ENCODE measurements at places on chromosomes 11 and 22.
A peak's percentile ranks its signal among the peaks of the same experiment; 100 is the strongest.

GRCh38 chr22:39880722-39881121 is 12.8 kb downstream of the ENTHD1 start:
- DNase-seq, result no peak

- peak; percentile 69 for DNase-seq
Measured at GRCh38 chr11:132111838-132112237, 741.4 kb downstream of the NTM start.

GRCh38 chr22:20799449-20799848 is 25.5 kb downstream of the SERPIND1 start:
- no peak for DNase-seq

DNA sequence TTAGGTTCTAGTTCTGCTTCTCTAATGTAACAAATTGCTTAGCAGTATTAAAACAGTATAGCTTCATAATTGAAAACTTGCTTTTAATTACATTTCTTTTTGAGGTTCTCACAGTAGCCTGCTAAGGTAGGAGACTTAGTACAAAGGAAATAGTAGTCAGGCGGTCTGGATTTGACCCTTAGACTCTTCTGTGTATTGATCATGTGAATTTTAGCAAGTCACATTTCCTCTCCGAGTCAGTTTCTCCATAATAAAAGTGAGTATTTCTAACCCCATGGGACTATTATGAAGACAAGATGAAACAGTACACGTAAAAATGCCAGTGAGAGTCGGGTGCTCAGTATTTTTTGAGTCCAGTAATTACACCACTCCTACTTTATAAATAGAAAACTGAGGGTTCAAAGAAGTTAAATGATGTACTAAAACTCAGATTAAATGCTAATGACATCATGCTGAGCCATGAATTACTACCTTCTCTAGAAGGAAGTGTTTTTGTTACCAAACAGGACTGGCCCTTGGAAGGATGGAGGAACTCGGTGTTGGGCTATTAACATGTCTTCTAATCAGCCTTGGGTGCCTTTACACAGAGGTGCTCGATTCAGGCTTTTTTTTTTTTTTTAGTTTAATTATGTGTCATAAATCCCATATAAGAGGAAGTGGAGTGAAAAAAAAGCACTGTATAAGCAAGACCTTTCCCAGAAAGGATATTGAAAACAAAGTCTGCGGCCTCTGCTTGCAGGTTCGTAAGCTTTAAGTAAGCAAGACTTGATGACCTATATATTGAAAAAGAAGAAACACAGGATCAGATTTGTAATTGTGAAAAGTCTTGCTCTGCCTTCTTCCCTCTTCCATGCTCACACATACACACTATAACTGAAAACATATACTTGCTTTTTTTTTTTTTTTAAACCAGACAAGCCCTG is 109.0 kb downstream of the EMSY start:
- DNase-seq, result no peak

GRCh38 chr11:57787920-57788702 is 26.5 kb downstream of the CTNND1 start:
- no peak for DNase-seq

DNA sequence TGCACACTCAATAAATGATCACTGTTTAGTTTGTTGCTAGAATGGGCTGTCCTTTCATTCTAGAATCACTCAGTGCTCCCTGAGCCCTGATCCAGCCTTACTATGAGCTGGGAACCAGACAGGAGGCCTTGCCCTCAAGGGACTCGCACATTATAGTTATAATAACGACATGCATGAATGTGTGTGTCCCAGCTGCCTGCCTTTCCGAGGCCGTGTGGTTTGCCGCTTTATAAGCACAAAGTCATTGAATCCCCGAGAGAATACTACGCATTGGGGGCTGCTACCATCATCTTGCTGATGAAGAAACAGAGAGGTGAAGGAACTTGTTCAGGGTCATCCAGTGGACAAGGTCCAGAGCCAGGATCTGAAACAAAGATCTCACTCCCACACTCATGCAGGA is 75.7 kb downstream of the NFAM1 start:
- no peak for DNase-seq

GRCh38 chr11:5604896-5605295 is 8.5 kb downstream of the TRIM6 start:
- no peak for DNase-seq

GRCh38 chr11:19398772-19399527 is 158.2 kb upstream of the E2F8 start:
- peak; percentile 76 for DNase-seq

DNA sequence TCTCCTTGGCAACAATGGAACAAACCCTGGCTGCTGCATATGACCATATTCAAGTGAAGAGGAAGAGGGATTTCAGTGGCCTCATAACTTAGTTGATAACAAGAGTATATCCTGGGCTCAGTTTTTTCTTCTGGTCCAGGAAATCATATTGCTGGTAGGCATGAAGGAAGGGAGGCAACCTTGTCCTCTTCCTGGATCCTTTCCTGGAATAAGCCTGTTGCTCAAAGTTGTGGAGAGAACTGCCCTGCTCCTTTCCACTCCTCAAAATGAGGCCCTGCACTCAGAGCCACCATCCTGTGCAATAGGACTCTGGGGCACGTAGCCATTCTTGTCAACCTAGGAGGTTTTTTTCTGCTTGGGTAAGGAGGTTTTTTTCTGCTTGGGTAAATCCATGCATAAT is 128.7 kb upstream of the PITPNB start:
- no peak for DNase-seq

DNA sequence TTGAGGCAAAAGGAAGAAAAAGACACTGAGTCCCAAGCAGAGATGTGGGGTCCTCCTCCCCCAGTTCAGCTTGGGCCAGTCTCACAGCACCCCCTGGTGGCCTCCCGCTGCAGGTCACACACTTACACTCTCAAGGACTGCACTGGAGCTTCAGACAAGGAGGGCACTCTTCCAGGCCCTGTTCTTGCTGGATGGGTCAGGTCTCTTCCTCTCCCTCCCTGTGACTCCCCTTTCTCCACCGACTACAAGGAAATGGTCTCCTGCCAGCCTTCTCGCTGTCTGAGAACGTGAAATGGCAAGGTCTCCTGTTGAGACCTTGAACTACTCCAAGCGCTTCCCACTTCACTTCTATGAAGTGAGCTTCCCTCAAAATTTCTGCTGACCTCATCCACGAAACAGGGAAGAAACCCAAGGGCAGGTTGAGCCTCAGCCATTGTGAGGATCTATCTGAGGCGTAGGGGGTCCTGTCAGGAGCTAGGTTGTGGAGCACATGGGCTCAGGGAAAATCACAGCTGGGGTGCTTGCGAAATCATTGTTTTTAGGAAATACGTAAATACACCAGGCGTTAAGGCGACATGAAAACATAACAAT is 11.2 kb upstream of the IGLL1 start:
- peak; percentile 10 for DNase-seq

- DNase-seq, result no peak
Measured at GRCh38 chr11:48024635-48025071, 44.3 kb downstream of the PTPRJ start.

DNA sequence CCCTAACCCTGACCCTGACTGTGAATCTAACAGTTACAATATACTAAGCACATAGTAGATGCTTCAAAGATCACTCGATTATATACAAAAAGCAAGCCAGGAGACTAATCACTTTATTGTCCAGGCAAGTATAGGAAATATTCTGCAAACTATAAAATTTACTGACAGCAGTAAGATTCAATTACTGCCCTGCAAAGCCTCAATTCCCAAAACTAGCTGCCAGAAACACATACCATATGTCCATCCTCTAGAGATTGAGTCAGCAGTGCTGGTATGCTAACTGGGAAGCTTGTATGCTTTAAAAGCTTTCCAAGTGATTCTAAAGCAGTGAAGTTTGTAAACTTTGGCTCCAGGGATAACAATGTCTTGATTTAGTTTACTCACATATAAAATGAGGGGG is 26.1 kb downstream of the CSTF3 start:
- DNase-seq, result peak; percentile 64

DNA sequence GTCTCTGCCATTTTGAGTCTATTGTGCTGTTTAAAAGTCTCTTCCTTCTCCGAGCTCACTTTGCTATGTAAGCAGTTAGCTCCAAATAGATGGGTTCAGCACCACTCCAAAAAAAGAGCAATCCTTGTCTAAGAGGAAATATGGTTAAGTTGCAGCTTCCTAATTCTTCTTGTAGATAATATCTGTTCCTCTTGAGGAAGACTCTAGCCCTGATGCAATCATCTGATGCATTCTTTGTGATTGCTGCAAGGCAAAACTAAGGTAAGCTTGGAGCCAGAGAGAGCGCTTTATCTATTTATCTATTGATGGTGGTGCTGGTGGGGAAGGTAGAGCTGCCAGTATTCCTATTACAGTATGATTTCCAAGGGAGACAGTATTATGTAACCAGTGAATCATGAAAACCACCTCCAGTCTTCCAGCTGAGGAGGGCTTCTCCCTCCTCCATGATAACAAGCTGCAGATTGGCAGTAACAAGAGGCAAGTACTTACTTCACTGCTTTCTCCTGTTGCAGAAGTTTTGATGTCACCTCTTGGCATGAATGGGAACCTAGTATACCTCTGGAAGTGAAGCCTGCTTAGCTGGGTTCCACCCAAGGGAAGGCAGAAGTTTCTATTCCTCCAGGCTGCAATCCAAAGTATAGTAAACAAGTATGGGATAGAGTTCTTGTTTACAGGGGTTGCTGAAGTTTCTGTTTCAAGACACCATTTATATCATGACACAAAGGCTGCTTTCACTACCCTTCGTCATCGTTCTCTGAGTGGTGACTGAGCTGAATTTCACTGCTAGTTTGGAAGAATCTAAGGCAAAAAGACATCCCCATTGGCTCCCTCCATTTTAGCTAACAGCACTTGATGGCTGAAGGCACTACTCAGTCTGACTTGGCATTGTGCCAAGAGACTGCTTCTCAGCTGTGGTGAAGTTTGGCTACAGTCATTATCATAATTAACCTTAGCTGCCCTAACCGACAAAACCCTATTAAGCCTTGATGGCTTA is 49.7 kb downstream of the FDX1 start:
- DNase-seq, result peak; percentile 27

- no peak for DNase-seq
Measured at GRCh38 chr11:1480555-1481482, 5.8 kb downstream of the MOB2 start.

DNA sequence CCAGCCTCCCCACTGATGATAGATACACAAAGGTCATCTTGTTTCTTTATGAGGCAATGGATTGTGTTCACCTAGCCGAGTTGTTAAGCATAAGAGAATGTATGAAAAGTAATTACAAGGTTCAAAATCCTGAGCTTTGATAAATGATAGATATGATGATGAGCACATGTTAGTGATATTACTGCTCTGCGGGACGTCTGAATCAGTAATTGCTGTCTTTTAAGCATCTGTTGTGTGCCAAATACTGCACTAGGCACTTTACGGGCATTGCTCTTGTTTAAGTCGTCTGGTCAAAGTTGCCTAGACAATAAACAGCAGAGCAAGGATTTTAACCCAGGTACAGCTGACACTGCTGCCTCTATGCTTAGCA is 559 bp upstream of the RNF141 start:
- no peak for DNase-seq

- DNase-seq, result no peak
Measured at GRCh38 chr11:64629103-64629502, 38.1 kb downstream of the SLC22A12 start.

Data from GM04504 (cell line).